NCI-H2081 (cell line): ENCODE measurements at places on chromosomes 5 and 9.
A peak's percentile ranks its signal among the peaks of the same experiment; 100 is the strongest.

DNA sequence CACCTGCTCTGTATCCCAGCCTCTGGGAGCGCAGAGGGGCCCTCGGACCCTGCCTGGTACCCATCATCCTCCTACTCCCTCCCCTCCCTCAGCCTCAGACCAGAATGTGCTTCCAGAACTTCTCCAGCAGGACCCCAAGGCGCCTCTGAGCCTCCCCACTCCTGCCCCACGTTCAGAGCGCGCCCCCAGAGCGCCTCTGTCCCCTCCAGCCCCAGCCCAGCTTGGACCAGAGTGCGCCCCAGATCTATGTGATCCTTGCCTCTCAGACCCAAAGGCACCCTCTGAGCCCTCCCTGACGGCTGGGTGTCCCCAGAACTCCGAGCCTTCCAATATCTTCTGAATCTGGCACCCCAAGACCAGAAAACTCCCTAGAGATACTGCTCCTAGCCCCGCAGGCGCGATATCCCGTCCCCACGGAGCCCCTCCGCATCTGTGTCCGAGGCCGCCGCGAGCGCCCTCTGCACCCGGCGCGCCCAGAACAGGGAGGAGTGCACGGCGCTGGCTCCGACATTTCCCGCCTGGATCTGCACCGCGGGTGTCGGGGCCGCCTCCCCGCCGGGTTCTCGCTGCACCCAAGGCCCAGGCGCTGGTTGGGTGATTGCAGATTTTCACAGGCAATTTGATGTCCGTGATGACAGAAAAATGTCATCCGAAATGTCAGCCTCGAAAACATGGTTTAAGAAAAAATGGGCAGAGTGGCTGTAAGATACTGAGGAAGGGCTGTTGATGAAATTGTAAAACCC, 522 bp downstream of the BHMT start:
- no peak for DNase-seq

DNA sequence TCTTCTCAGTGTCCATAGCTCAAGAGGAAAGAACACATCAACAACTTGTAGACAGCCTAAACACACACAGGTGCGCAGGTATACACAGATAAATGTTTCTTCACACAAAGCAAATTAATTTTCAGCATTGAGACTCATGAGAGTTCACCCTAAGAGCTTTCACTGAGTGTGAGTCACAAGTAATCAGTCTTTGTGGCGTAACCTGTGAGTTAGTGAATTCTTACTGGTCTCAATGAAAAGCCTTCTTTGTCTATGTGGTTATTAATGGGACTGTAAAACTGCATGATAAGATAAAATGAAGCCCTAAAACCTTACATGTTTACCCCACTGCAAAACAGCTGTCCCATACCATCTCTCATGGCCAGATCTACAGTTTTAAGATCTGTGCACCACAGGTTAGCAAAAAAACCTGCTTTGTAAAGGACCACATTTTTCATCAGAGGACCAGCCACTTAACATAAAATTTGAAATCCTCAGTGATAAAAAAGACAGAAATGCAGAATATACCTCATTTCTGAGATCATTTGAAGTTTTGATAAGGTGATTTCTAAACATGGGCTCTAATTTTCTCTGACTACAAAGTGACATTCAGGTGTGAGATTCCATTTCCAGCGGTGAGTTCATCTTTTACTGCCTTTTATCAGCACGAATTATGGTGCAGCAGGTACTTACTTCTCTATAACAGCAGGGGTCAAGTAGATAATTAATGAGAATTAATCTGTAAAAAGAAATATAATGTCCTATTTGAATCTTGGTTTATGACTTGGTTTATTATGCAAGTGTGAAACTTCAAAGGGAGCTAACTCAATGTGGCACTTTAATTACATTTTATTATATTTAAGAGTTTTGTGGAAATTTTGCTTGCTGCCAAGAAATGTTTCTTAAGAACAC, 335.7 kb upstream of the PIK3R1 start:
- no peak for DNase-seq

DNA sequence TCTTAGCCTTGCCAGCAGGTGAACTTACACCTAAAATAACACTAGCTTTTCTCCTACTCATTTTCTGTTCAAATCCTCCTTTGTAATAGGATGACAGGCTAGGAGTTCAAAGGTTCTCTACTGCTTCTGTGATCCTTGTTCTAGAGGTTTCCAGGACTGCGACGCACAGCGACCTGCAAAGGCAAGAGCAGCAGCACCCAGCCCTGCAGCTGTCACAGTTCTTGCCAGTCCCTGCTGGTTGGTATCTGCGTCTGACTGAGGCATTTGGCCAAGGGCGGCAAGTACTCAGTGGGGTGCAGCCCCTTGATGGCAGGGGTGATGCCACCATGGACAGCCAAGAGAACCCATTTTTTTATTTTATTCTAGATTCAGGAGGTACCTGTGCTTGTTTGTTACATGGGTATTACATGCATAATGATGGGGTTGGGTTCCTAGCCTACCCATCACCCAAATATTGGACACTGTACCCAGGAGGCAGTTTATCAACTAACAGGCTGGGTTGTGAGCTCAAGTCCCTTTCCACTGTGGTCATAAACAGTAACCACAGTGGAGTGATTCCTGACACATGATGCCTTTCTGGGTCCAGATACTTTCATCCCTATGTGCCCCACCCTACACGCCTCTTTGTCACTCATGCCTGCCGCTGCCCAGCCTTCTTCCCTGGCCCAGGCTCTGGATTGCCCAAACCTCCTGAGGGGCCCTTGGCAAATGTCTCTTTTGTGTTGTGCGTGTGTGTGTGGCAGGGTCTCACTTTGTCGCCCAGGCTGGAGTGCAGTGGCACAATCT, 111.0 kb downstream of the GAPVD1 start:
- DNase-seq = no peak

DNA sequence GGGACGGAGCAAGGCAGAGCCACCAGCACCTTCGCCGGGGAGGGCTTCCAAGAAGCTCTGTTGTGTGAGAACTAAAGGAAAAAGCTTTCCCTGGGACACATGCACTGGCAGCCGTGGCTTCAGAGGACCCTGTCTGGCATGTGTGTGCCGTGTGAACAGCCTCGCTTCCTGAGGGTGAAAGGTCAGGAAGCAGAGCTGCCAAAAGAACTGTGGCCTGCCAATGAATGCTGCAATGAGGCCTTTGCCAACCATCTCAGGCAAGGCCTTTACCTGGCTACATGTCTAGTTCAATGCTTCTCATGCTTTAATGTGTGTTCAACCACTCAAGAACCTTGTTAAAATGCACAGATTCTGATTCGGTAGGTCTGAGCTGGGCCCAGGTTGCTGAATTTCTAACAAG, 53.5 kb downstream of the NIPSNAP3B start:
- DNase-seq = no peak

GRCh38 chr5:41985945-41986695, 61.0 kb downstream of the FBXO4 start:
- DNase-seq = peak; percentile 44

GRCh38 chr5:116042375-116042774, 10.1 kb downstream of the ARL14EPL start:
- no peak for DNase-seq

DNA sequence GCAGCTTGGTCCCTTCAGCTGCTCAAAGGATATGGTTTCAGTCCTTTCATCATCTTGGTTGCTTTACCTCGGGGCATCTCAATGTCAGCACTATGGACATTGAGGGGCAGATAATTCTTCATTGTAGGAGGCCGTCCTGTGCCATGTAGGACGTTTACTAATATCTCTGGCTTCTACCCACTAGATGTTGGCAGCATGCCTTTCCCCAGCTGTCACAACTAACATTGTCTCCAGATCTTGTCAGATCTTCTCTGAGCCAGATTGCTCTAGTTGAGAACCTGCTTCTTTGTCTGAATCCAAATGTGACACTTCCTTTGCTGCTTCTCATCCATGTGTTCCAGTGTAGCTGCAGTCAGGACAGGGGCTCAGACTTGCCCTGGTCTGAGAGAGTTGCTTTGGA, 10.3 kb downstream of the PTPA start:
- no peak for DNase-seq

GRCh38 chr5:135466178-135467050, 14.3 kb upstream of the TIFAB start:
- peak; percentile 54 for DNase-seq

DNA sequence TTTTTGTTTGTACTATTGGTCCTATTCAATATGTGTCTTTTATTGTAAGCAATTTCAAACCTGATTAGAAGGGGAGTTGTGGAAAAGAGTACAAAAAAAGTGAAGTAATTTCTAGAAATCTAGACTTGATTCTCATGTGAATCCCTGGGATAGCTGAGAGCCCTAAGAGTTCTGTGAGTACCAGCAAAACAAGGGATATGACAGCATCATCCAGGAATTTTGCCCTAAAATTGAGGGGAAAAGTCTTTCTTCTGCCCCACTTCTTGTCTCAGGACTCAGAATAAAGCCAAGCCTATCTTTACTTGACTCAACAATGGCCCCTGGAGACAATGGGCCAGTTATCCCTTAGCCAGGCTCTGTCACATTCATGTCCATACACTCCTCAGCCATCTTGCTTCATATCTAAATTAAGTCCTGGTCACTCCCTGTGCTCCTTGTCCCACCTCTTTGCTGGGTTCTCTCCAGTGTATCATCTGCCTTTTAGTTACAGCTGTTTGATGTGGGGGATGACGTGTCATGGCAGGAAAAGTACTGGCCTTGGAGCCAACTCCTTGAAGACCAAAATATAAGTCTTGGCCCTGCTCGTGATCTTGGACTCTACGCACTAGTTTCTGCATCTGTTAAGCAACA, 81.2 kb downstream of the ADAMTS12 start:
- no peak for DNase-seq

GRCh38 chr5:124134941-124135340, 611.5 kb downstream of the ZNF608 start:
- DNase-seq = no peak

DNA sequence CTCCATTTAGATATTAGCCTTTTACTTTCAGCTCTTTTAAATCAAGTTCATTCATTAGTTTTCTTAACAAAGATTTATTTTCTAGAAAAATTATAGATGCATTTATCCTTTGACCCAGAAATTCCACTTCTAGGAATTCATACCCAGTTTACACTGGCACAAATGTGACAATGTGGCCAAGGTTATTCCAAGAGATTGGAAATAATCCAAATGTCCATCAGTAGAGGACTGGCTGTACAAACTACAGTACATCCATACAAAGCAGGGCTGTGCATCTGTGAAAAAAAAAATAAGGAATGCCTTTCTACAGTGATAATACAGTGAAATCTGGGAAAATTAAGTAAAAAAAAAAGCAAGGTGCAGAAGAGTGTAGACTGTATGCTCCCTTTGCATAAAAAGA, 149.2 kb downstream of the GABBR2 start:
- no peak for DNase-seq

DNA sequence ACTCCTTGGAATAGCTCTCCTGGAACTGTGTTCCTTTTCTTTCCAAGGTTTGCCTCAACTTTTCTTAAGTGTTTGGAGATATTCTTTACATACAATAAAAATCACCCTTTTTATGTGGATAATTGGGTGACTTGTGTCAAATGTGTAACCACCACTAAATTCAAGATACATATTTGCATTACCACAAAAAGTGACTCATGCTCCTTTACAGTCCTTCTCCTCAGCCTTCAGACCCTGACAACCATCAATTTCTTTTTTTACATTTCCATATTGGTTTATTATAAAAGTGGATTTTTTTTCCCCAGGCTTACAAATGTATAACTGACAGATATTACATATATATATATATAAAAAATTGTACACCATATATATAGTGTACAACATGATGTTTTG, 372.0 kb upstream of the KCNN2 start:
- no peak for DNase-seq

DNA sequence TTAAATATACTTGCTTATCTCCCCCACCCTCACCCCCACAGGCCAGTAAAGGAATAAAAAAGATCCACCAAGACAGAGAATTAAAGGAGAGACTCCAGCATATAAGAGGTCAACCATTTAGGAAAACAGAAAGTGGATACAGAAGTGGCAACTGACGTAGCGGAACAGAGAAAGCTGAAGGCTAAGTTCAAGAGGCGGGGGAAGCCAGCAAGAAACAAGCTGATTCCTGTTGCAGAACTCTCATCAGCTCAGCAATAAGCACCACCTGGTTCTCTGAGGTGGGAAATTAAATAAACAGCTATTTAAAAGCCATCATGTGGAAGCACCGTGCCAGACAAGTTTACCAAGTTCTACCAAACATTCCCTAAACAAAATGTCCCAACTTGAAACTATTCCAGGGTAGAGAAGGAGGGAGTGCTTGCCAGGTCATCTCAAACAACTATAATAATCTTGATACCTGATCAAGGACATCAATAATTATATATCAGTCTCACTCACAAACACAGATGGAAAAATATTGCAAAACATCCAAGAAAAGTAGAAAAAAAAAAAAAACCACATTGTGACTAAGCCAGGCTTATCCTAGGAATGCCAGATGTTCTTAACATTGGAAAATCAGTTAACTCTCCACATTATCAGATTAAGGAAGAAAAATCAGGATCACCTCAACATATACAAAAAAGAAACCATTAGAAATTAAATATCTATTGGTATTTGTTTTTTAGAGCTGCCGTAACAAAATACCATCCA, 7.3 kb upstream of the ARL15 start:
- no peak for DNase-seq

GRCh38 chr9:94528886-94529285, 26.0 kb upstream of the PCAT7 start:
- DNase-seq = no peak

DNA sequence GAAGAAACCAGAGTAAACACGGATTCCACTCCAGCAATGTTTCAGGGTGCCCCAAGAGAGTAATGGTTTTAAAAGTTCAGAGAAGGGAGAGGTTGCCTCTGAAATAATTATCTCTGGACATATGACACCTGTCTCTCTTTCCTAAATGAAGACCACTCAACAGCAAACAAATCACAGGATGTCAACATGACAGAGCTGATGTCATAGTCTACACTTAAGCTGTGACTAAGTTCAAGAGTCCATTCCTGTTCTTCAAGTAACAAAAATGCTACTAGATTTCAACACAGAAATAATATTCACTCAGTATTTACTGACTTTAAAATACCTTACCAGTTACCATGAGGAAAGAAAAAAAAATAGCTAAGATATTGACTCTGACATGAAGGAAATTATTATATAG, 44.7 kb upstream of the SLC30A5 start:
- DNase-seq = no peak

DNA sequence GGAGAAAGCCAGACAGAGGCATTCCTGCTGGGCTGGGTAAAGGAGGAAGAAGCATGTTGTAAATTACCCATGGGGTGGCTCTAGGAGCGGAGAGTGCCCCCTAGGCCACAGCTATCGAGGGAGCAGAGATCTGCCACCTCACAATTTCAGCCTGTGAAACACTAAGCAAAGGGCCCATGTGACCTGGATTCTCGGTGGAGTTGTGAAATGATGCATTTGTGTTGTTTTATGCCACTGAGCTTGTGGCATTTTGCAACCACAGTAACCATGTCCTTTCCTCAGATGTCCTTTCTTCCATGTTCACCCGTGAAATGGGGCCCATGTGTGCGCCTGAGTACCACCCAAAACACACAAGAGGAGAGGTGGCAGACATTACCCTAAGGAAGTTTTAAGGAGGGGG, 159.3 kb downstream of the SYK start:
- no peak for DNase-seq

GRCh38 chr9:135078361-135078821, 9.1 kb upstream of the OLFM1 start:
- no peak for DNase-seq
